ENCODE measurements at places on chromosomes 4 and X. TPM values are rescaled to one million over a fixed set of nuclear protein-coding genes. Genes with fewer than 3 reads are reported as not detected.

Gene ETDA
- total RNA-seq = not detected

Gene CT45A1
- total RNA-seq = not detected

Gene HDAC6
- total RNA-seq = 14.7 TPM

Gene SLITRK4
- total RNA-seq = not detected

Gene TRAM1L1
- 3.4 TPM for total RNA-seq
